K562 (cell line): ENCODE measurements at places on chromosomes 6 and 20.

DNA sequence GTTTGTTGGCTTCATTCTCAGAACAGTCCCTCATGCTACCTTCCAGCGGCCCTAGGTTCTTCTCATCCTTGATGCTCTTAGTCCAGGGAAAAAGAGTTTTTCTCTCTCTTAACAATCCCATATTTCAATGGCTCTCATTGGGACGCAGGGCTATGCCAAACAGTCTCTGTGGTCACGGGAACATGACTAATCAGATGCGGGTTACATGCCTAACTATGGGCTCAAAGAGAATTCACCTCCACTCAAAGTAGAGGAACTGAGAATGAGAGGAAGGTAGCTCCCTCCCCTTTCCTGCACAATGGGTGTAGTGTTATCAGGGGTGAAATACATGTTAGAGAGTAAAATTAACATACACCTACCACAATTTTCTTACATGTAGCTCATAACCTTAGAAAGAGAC lies 18.1 kb upstream of the ATRN start:
- DNase-seq = no peak

- no peak for DNase-seq
Measured at GRCh38 chr6:156773935-156774852, 3.0 kb upstream of the ARID1B start.

DNA sequence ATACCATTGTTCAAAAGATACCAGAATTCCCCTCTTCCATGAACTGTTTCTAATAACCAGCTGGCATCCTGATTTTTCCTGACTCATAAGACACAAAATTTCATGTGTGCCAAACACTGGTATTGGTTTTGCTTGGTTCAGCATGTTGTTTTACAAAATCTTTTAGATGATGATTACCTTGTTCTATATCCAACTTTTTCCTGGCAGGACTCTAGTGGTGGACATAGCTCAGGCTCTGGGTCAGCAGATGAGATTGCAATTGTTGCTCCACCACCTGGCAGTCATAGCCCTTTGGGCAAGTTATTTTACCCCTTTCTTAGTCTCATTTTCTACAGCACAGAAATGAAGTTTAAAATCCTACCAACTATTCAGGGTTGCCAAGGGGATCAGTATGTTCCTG lies 6.2 kb downstream of the TRIM38 start:
- no peak for DNase-seq

GRCh38 chr20:52012079-52012478 lies 179.5 kb downstream of the ZFP64 start:
- DNase-seq = no peak

DNA sequence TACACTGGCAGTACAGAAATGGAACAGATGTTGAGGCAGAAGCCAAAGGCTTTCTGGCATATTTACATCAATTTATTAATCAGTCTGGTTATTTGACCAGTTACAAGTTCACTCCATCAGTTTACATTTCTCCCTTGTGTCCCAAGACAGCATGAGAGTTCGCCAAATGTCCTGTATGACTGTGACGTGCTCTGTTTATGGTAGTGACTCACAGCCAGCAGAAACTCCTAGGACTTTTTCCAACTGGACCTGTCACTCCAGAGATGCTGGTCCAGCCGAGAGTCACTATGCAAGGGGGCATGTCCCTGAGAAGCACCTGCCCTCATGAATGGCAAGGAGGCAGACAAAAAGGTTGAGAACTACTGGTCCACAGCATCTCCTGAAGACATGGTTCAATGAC lies 160.0 kb downstream of the LRFN2 start:
- no peak for DNase-seq

- DNase-seq = peak; percentile 47
Measured at GRCh38 chr20:51562332-51563173, 20.0 kb upstream of the NFATC2 start.

DNA sequence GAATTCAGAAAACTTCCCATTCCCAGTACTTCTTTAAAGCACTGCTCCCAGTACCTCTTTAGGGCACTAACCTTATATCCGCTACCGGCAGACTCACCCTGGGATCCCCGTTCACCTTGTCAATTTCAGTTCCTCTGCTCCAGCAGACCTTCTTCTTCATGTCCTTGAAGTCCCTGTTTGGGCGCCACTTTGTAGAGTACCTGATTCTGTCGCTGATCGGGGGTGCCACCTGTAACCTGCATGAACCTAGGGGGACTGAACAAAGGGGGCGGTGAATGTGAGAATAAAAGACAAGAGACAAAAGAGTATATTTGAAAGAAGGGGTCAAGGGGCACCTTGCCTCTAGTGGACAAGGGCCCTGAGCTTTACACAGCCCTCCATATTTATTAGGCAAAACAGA lies 4.9 kb upstream of the GINS1 start:
- no peak for DNase-seq

GRCh38 chr20:3934624-3935023 lies 45.4 kb downstream of the PANK2 start:
- no peak for DNase-seq

DNA sequence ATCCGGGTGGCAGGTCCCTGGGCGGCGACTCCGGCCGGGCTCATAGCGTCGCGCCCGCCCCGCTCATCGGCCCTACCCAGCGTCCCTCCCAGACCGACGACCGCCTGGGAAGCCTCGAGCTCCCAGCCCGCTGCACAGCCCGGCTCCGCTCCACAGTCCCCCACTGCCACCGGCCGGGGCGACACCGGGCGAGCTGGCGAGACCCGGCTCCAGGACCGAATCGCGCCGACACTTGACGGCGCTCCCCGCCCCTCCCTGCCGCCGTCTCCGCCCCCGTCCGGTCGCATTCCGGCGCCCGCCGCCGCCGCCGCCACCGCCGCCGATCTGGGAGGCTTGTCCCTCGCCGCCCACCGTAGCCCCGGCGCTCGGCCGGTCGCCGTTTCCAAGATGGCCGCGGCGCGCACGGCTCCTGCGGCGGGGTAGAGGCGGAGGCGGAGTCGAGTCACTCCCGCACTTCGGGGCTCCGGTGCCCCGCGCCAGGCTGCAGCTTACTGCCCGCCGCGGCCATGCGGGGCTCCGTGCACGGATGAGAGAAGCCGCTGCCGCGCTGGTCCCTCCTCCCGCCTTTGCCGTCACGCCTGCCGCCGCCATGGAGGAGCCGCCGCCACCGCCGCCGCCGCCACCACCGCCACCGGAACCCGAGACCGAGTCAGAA lies at the start of gene MAP3K4:
Gene MAP3K4 (plus strand): TSS at position 364 of the 655 bp plus-strand sequence. CDS start 163 bp downstream, at position 527.
- peak; percentile 92 for DNase-seq

- DNase-seq = no peak
Measured at GRCh38 chr6:31559606-31559957, 12.2 kb downstream of the NFKBIL1 start.

DNA sequence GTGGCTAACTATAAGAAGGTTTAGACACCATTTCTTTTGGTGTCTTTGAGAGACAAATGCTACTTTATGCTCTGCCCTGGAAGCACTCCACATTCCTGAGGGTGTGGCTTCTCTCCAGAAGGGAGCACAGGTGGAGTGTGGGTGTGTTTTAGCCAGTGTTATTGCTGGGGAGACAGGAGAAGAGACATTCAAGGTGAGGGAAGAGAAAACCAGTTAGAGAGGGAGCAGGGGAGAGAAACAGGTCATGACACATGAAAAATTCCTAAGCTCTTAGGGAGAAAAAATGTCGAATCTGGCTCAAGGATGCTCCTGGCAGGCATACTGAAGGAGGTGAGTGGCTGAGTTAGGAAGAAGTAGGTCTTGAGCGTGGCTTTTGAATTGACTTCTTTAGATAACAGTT lies 292.8 kb downstream of the CLIC5 start:
- no peak for DNase-seq

GRCh38 chr20:17482536-17482935 lies 48.6 kb downstream of the BFSP1 start:
- no peak for DNase-seq

GRCh38 chr6:55705451-55706440 lies 126.8 kb upstream of the HMGCLL1 start:
- no peak for DNase-seq

DNA sequence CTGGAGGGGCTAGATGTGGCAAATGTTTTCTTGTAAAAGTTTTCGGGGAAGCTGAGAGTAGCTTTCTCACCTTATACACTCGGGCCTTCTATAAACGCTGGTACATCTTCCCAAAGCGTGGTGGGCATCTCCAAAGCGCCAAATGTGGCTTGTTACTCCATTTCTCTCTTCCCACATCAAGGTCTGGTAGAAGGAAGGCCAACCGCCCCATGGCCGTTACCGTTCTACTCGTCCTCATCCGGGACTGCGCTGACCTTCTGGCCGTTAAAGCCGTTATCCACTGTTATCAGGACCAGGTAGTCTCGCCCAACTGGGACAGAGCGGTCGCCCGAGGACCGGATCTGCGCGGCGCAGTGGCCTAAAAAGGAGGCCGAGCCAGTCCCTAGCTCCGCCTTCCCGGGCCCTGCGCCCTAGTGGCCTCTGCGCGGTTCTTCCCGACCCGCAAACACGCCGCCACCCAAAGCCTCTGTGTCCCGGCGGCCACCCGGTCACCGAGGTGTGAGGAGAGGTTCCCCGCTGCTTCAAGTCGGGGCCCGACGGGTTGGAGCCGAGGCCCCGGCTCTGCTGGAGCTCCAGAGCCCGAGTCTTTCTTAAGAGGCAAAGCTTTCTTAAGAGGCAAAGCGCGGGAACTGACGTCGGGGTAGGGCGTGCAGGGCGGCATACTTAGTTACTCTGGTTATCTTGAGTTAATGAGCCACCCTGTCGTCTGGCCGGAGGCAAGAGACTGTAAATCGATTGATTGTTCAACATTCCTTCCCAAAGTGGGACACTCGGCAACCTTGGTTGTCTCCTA lies 90.5 kb downstream of the GPX5 start:
- DNase-seq = peak; percentile 94

GRCh38 chr20:1894471-1894950 lies 696 bp upstream of the SIRPA start:
- peak; percentile 58 for DNase-seq

- no peak for DNase-seq
Measured at GRCh38 chr6:338815-339262, 46.6 kb downstream of the DUSP22 start.

DNA sequence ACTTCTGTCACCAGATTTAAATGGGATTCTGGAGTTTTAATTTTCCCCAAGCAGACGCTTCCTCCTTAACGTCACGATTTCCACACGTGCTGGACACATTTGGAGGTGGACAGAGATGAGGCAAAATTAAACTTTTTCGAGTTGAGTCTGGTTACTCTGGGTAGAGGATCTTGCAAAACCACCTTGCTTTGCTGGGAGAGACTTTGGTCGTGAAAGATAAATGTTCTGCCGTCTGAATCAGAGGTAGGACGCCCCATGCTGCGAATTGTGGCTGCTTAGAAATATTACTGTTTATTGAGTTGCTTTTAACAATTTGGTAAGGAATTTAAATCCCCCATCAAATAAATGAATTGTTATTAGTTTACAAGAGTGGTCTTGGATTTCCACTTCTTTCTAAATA lies 46.8 kb downstream of the CTCFL start:
- peak; percentile 40 for DNase-seq

- no peak for DNase-seq
Measured at GRCh38 chr20:43186312-43186711, 3.4 kb downstream of the PTPRT start.

DNA sequence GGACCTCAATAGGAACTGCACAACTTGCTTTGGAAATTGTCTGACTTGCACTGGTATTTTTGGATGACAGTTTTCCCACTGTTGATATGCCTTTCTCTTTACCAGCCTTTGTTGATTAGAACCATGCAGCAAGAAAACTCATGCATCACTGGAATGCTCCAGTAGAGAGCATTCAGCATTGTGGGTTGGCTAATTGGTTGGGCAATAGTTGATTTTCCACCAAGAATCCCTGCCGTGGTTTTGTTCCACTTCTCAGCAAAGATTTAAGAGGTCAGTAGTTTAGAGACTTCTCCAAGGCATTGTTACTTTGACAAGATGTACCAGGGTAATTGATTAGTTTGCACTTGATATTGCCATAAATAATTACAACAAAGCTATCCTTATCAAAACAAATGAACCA lies 260.0 kb downstream of the DHX35 start:
- no peak for DNase-seq

DNA sequence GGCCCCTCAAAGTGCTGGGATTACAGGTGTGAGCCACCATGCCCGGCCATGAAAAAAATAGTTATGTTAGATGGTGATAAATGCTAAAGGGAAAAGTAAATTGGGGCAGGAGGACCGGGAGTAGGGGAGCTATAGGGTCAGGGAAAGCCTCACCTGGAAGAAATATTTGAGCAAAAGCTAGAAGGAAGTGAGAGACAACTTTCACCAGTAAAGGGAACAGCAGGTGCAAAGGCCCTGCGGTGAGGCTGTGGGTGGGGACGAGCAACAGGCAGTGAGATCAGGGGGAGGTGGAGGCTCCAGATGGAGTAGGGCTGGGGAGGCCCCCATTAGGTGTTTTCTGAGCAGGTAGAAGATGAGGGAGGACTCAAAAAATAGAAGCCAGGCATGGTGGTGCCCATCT lies 16.0 kb downstream of the BCAS4 start:
- no peak for DNase-seq

GRCh38 chr6:119445666-119446065 lies 96.1 kb upstream of the MAN1A1 start:
- DNase-seq = no peak

DNA sequence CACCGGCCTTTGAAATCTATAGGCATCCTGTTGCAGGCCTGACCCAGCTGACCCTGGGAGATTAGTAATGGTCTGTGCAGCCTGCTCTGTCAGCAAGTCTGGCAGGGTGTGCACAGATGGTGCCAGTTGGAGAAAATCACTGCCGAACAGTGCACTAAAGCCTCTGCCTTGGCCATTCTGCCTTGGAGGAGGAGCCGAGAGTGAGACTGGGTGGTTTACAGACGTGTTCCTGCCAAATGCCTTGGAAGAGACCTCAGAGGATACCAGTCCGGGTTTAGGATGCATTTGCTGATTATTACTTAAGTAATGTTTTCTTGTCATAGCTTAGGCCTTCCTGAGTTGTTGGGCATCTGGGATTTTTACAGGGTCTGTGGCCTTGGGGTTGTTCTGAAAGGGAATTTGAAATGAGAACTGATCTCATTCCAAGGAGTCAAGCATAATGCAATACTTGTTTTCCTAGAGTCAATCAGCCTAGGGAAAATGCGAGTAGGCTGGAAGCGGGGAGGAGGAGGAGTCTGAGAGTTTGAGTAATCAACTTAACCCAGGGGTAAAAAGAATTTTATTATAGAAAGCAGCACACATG lies 292.1 kb downstream of the SOX4 start:
- DNase-seq = no peak

- DNase-seq = no peak
Measured at GRCh38 chr20:63162206-63162795, 53.6 kb downstream of the YTHDF1 start.

DNA sequence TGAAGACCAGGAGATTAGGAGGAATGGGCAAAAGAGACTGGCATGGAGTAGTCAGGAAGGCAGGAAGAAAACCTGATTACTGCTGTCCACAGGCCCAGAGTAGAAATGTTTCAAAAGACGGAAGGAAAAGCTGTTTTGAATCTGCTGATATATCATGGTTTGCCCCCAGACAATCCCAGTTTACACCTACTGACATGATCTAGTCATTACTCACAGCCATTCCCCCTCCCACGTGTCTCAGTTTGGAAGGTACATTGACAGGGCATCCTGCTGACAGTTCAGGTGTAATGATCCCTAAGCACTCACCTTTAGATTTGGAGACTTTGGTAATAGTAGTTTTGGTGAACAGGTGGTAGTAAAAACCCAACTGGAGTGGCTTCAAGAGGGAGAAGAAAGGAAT lies 9.8 kb upstream of the TXNDC5 start:
- no peak for DNase-seq

- no peak for DNase-seq
Measured at GRCh38 chr6:2708456-2708855, 42.3 kb downstream of the MYLK4 start.
